ENCODE measurements at places on chromosomes 1 and 21.
A peak's percentile ranks its signal among the peaks of the same experiment; 100 is the strongest.

- peak; percentile 43 for DNase-seq
Measured at GRCh38 chr1:202835548-202836072, 24.9 kb downstream of the PCAT6 start.

DNA sequence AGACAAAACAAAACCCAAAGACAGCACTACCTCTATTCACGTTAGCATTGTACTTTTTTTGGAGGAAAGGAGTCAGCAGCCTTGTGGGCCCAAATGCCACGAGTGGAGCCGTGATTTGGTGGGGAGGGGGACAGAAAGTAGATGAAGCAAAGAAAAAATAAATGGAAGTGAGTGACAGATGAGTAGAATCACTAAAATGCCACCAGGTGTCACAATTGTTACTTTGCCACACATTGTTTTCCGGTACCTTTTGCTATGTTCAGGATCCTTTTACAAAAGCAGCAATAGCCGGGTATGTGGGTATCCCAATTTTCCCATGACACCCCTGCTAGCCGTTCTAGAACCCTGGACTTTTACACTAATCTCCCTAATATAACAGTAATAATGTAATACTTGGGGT is 85.0 kb upstream of the AK4 start:
- peak; percentile 18 for DNase-seq

GRCh38 chr1:157142201-157142600 is 4.0 kb upstream of the ETV3 start:
- no peak for DNase-seq

GRCh38 chr1:229372251-229372650 is 29.4 kb upstream of the CCSAP start:
- DNase-seq: no peak

DNA sequence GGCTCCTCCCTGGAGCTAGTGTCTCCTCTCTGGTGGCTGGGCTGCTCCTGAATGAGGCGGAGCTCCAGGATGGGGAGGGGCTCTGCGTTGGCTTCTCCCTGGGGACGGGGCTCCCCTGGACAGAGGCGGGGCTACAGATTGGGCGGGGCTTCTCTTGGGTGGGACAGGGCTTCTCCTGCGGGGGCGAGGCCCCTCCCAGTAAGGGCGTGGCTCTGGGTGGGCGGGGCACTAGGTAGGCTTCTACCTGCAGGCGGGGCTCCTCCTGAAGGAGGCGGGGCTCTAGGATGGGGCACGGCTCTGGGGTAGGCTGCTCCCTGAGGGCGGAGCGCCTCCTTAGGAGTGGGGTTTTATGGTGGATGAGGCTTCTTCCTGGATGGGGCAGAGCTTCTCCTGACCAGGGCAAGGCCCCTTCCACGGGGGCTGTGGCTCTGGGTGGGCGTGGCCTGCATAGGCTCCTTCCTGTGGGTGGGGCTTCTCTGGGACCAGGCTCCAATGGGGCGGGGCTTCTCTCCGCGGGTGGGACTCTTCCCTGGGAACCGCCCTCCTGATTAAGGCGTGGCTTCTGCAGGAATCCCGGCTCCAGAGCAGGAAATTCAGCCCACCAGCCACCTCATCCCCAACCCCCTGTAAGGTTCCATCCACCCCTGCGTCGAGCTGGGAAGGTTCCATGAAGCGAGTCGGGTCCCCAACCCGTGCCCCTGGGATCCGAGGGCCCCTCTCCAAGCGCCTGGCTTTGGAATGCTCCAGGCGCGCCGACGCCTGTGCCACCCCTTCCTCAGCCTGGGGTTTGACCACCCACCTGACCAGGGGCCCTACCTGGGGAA is 22.7 kb upstream of the ARF1 start:
- DNase-seq: peak; percentile 78

DNA sequence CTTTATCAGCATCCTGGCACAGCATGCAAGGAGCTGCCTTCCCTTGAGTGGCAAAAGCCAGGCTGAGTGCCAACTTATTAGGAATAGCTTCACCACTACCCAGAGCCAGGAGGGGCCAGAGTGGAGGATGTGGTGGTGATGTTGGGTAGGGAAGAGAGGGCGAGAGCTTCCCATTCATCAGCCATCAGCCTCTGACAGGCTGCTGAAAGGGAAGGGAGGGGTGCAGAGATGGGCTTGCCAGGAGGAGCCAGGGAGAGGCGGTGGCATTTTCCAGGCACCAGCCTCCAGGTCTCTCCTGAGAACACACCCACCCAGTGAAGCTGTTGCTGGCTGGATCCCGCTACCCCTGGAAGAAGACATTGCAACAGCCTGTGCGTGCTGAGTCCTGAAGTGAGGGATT is 168.5 kb downstream of the ACTL8 start:
- no peak for DNase-seq

- no peak for DNase-seq
Measured at GRCh38 chr1:203169770-203170520, 5.7 kb downstream of the MYBPH start.

GRCh38 chr21:33198346-33199099 is 31.2 kb upstream of the IFNAR2 start:
- no peak for DNase-seq

DNA sequence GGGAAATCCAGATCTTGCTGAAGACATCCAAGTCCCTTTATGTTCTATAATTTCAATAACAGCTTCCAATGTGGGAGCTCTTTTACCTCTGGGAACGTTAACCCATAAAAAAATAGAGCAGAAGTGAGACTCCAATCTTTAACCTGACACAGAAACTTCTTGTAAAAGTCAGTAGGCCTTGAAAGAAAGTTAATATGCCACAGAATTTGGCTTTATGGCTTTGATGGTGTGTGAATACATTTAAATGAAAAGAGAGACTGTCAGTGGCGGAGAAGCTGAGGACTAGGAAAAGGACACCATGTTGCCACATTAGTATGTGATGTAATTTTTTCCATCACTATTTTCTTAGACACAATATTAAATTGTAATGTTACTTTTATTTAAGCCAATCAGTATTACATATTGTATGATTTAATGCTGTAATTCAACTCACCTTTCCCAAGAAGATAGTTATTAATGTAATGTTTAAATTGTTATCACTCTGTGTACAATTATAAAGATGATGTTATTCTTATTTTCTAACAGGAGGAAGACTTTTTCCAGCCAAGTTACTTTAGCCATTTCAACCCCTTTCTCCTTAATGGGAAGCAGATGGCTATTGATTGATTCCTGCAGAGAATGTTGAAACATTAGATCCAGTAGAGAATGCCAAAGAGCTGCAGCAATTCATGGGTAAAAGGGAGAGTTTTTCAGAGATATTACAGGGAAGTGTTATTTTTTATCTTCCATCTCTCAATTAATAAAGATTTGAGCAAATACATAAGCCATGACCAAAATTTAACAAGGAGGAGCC is 17.5 kb upstream of the CLDN8 start:
- DNase-seq: no peak

- DNase-seq: no peak
Measured at GRCh38 chr1:173411835-173412742, 65.0 kb upstream of the PRDX6 start.

GRCh38 chr1:117574161-117574835 is 31.6 kb upstream of the TENT5C start:
- no peak for DNase-seq

DNA sequence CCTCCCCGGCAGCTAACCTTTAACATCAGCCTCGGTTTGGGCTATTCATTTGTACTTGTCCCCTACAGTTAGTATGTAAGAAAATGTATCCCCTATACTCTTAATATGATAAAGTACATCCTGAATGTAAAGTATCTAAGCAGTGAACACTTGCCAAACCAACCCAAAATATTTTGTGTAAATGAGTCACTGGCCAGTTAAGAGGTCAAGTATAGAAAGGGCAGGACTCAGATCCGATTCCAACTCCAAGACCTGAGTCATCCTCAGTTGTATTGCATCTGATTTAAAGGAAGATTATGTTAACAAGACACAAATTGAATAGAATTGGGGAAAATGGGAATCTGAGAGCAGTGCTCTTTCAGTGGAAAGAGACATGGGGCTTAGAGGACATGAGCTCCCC is 84.4 kb downstream of the CD58 start:
- no peak for DNase-seq

- no peak for DNase-seq
Measured at GRCh38 chr21:35525443-35525842, 476.3 kb upstream of the RUNX1 start.

DNA sequence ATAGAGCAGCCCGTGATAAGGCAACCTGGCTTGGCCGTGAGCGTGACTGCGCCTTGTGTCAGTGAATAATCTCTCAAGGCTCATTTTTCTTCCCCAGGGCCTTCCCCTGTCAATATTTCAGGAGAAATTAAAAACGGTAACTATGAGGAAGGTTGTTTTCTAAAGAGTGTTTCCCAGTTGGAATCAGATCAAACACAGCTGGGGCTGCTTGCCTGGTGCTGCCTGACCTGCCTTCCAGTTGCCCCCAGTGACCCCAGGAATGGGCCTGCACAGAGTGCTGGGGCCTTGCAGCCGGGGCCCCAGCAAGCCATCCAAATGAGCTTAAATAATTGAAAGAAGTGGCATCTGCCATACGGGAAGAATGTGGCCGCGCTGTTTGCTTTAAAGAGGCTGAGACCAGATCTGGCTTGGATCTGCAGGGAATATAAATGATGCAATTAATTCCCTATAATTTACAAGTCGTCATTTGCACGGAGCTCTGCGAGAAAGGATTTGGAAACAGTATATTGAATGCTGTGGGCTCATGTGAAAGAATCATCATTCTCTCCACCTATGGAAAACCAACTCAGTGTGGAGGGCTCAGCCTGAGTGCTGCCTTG is 203.9 kb downstream of the C1orf94 start:
- DNase-seq: no peak

DNA sequence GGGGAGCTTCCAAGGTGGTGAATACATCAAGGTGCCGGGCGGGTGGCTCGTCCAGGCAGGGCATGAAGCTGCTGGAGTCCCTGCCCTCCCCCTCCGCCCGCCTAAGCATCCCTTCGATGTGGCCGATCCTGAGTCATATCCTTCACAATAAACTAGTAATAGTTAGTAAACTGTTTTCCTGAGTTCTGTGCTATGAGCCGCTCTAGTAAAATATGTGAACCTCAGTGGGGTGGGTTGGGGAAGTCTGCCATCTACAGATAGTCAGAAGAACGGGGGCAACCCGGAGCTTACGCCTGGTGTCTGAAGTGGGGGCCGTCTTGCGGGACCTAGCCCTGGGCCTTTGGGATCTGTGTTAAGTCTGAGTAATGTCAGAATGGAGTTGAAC is 21.6 kb downstream of the C2CD2 start:
- no peak for DNase-seq

DNA sequence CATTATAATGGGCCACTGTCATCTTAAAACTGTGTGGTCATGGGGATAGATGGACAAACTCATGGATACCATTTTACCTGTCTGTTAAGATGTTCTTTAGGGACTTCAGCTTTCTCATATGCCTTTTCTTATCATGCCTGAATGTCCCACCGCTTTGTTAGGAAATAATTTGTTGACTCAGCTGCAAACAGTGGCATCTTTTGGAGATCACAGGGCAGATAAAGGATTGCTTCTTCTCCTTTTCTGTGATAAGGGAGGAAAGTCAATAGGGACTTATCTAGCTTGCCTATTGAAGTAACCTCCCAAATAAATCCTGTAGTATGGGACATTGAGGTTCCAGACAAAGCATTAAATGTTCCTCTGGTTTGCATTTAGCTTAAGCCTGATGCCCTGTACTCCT is 79.8 kb upstream of the KIAA0040 start:
- DNase-seq: no peak

- DNase-seq: no peak
Measured at GRCh38 chr1:65357291-65357960, 48.1 kb downstream of the DNAJC6 start.

DNA sequence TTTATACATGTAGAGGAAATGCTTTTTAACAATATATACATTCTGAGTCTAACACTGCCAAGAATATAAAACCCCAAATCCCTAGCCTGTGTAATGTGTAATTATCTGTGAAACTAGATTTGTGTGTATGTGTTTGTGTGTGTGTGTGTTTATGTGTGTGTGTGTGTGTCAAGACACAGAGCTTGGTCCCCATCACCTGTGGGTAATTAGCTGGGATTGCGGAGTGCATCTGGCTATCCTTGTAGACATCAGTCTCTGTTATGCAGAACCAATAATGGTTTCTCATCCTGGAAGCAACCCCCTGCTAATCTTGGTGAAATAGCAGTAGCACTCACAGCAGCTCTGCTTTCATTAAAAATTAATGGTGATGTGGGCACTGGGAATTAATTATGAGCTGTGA is 26.3 kb upstream of the ST6GALNAC3 start:
- no peak for DNase-seq

GRCh38 chr1:85074365-85074964 is 26.2 kb upstream of the MCOLN3 start:
- no peak for DNase-seq

DNA sequence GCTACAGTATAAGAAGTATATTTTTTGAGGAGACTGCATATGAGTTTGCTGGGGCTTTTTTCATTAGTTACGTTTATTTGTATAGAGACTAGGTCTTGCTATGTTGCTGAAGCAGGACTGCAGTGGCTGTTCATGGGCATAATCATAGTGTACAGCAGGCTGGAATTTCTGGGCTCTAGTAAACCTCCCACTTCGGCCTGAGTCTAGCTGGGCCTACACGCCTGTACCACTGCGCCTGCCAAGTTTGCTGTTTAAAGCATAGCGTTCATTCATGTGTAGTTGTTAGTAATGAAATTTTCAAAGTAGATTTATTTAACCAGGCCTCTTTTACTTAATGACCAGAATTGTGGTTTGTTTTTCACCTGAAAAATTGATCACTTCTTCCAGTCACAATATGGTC is 33.8 kb downstream of the HS2ST1 start:
- no peak for DNase-seq

- no peak for DNase-seq
Measured at GRCh38 chr1:109821831-109822745, 58.4 kb upstream of the EPS8L3 start.

- DNase-seq: no peak
Measured at GRCh38 chr1:227092069-227092468, 152.0 kb downstream of the COQ8A start.

- no peak for DNase-seq
Measured at GRCh38 chr1:99139876-99140275, 124.4 kb upstream of the PLPPR4 start.

DNA sequence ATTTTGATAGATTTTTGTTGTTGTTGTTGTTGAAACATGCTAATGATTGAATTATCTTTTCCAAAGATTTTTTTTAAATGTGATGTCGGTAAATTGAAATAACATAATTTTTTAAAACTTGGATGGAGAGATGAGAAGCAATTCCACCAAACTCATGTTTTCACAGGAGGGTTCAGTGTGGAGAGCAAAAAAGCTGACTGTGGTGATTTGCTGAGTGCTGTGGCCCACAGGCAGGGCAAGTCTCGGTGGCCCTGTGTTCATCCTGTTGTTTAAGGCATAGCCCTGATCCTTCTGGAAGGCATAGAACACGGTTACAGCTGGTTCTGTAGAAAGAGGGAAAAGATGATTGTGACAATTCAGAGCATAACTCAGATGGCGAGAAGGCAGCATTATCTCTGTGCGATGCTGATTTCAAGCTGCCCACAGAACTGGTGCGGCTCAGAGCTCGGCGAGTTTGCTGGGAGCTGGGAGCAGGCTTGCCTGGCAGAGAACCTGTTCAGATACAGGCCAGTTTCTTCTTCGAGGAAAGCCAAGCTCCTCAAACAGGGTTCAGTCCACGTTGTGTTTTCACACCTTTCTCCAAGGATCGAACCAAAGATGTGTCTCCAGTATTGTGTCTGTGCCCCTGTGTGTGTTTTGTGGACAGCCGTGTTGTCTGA is 127.1 kb downstream of the HUNK start:
- DNase-seq: no peak

- no peak for DNase-seq
Measured at GRCh38 chr1:7128293-7128692, 343.0 kb downstream of the CAMTA1 start.

Measured in CD4-positive, alpha-beta T cell treated with Interleukin-2 at 100 ng/mL for 4 hours (primary cell).